ENCODE measurements at places on chromosomes 16 and 17.

DNA sequence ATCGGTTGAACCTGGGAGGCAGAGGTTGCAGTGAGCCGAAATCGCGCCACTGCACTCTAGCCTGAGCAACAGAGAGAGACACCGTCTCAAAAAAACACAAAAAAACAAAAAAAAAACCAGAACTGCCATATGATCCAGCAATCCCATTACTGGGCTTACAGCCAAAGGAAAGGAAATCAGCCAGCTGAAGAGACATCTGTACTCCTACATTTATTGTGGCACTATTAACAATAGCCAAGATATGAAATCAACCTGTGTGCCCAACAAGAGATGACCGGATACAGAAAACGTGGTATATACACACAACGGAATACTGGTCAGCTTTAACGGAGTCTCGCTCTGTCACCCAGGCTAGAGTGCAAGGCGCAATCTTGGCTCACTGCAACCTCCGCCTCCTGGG lies 14.6 kb downstream of the FANCA start:
- no peak for DNase-seq

DNA sequence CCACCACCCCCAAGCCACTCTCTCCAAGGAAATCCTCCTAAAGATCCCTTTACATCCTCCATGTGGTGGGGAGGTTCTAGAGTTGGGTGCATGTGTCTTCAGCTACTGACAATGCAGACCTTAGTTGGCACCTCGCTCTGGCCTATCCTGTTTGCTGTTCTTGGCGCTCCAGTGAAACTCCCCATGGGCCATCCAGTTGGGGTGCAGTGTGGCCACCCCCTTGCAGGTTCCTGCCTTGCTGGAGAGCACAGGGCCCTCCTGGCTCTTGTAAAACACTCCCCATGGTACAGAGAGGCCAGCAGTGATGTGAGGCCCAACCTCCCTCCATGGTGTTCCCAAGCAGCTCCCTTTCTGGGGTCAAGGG lies 22.7 kb upstream of the STH start:
- DNase-seq, result no peak

DNA sequence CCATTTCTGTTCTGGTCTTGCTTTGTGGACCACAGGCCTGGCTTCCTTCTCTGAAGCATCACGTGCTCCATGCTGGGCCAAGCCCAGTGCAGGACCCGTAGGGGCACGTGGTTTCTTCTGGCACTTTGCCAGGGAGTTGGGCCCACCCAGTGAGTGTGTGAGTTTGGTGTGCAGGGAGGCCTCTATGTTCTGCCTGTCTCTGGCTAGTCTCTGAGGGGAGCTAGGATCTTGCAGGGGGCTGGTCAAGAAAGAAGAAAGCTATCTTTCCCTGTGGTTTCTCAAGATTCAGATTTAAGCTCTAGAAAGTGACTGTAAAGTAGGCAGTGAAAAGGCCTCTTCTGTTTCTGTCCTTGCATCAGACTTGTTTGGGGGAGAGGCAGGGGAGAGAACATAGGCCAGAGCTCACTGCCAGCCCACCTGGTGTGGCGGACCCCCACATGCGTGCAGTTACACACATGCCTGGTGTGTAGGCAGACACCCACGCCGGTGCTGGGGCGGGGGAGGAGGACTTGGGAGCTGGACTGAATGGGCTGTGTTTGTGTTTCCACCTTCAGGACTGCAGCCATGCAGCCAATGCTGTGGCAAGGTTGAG lies 11.8 kb downstream of the LASP1 start:
- no peak for DNase-seq

- DNase-seq, result no peak
Measured at GRCh38 chr17:5758651-5759050, 174.3 kb upstream of the NLRP1 start.

DNA sequence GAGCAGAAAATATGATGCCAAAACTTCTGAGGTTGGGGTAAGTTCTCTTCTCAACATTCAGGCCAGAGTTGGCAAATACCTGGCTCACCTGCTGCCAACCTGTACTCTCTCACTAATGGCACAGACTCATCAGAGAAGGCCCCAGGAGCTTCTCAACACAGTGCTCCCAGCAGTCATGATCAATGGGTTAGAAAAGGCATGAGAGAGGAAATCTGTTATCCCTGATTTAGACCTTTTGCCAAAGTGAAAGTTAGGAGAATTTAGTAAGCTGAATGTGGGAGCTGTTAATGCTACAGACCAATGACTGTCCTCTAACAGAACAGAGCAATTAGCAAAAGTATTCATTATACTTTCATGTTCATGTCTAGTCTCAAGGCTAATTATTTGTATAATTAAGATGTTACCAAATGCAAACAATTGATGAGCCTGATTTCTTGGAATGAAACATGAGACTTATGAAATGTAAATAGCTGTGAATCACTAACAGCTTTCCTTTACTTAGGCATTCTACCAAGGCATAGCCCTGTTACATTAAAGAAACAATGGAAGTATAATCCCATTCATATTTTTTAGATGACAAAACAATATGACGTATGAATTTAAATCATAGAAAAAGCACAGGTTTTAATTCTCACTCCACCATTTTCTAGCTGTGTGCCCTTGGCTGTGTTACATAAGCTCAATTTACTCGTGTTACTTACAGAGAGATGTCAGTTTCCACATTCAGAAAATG lies 68.7 kb upstream of the MARCHF10 start:
- DNase-seq, result no peak

DNA sequence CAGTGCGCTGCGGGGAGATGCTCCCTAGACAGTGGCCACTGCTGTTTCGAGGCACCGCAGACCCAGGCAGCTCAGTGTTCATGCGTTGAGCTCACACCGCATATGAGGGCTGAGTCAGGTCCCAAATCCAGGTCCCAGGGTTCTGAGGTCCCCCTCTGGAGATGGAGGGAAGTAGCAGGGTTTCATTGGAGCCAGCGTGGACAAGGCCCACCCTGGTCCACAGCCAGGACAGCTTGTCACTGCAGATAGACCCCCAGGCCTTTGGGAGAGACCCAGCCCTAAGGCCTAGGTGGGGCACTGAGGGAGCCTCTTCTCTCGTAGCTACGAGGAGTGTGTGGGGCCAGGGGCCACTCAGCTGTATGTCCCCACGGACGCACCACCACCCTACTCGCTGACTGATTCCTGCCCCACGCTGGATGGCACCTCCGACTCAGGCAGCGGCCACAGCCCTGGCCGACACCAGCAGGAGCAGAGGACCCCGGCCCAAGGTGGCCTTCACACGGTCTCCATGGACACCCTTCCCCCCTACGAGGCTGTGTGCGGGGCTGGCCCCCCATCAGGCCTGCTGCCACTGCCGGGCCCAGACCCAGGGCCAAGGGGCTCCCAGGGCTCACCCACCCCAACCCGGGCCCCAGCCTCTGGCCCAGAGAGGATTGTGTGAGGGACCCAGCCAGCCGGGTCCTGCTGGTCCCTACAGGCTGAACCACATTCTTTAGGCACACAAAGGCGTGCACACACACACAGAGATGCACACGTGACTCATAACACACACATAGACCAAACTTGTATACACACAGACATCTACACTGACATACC lies 53.4 kb downstream of the BEAN1 start:
- peak; percentile 69 for DNase-seq

DNA sequence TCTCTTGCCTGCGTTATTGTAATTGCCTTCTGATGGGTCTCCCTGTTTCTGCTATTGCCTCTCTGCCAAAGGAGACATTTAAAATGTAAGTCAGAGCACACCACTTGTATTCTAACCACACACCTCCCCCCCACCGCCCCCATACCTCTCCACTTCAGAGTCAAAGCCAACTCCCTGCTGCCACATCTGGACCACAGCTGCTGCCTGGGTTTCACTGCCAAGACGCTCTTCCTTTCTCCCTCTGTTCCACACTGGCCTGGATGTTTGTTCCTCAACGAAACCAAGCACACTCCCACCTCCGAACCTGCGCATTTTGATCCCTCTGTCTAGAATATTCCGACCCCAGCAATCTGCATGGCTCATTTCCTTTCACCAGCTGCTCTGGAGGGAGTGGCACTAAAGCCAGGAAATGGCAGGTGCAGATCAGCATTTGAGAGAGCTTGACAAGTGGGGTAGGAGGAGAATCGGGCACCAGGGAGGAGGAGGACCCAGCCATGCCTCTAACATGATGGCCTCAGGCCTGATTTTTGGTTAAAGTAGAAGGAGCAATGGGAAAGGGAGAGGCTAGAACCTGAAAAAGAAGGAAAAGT lies 92.4 kb upstream of the HS3ST2 start:
- no peak for DNase-seq

DNA sequence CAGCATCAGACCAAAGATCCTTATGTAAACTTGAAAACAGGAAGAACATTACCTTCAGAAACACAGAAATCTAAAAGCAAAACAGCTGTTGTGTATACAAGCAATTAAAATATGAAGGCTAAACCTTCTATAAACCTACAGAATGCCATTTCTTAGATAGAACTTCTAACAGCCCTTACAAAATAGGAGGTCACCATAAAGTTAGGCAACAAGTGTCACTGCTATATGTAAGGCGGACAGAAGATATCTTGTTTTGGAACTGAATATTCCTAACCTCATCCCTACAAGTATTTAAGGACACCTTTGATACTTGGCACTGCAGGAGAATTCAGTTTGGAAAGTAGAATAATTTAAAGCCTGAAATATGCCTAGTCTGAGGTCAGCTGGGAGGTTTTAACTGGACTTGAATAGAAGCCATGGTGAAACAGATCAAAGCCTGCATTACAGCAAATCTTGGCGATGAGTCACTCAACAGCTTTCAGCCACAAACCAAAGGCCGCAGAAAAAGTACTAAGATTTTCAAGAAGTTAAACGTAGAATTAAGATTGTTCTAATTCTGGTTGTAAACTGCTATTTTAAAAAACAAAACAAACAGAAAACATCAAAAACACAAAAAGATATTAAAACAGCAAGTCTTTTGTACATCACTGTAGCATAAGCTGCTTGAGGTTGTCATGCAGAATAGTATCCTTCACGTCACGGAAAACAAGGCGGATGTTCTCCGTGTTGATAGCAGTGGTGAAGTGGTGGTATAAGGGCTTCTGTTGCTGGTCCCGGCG lies 42.7 kb downstream of the GNA13 start:
- DNase-seq, result no peak

DNA sequence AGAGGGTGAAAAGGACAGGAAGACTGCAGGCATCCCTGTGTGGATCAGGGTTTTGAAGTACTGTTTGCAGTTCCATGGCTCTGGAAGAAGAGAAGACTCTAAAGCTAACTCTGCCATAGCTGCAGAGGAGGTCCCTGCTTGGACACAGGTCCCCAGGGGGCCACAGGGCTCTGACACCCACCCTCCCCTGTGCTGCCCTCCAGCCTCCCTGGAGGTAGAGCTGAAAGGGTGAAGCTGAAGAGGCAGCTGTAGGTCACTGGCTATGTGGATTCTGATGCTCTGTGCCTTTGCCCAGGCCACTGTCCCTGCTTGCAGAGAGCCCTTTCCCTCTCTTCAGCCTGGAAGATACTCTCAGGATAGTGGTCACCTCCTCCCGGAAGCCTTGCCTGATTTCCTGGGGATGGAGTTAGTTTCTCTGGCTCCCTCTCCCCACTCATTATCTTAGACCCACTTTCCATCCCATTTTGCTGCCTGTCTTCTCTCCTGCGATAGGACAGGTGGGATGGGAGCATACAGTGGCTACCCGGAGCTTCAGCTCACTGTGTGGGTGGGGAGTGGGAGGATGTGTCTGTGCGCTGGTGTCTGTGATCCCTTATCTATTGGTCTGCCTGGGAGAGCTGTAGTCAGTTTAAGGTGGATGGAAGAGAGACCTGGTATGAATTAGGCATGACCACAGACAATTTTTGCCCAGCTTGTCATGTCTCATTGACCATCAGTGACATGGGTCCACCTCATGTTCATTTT lies 89.8 kb upstream of the TMEM97 start:
- DNase-seq, result no peak

GRCh38 chr17:27577121-27577761 lies 53.7 kb upstream of the LGALS9 start:
- DNase-seq, result no peak

- no peak for DNase-seq
Measured at GRCh38 chr16:52629296-52629695, 82.4 kb upstream of the TOX3 start.

GRCh38 chr16:3595110-3595486 lies 16.3 kb downstream of the SLX4 start:
- DNase-seq, result no peak

DNA sequence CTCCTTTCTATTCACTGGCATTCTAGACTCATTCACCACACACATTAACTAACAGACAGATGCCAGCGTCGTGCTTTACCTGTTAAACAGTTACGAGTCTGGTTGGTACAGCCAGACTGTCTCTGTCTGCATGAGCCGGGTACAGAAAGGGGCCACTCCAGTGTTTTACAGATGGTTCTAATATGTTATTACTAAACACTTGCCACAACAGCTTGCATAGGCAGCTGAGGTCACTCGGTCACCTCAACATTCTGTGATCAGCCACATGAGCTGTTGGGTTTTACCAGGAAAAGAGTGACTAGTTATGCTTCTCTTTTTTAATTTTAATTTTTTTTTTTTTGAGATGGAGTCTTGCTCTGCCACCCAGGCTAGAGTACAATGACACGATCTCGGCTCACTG lies 25.2 kb downstream of the CD300A start:
- DNase-seq, result peak; percentile 5

DNA sequence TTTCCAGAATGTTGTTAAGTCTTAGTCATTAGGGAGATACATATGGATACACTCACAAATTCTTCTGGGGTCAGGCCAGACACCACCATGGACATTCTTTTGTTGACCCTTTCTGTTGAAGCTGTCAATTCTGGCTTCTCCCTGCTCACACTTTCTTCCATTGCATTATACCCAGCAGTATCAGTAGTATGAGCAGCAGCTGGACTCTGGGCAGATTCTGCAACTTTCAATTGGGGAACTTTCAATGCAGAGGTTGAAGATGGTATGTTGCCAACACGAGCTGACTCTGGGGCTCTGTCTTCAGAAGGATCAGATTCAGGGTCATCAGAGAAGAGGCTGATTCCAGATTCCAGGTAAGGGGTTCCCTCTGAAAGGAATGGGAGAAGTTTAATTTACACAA lies 45.8 kb downstream of the RND2 start:
- DNase-seq, result no peak

- DNase-seq, result no peak
Measured at GRCh38 chr17:1908699-1909309, 79.0 kb downstream of the RPA1 start.

GRCh38 chr16:10090816-10091215 lies 91.4 kb downstream of the GRIN2A start:
- no peak for DNase-seq

GRCh38 chr16:1678500-1679098 lies 520 bp downstream of the JPT2 start:
- DNase-seq, result no peak

- DNase-seq, result no peak
Measured at GRCh38 chr17:31296142-31296541, 897 bp downstream of the OMG start.

DNA sequence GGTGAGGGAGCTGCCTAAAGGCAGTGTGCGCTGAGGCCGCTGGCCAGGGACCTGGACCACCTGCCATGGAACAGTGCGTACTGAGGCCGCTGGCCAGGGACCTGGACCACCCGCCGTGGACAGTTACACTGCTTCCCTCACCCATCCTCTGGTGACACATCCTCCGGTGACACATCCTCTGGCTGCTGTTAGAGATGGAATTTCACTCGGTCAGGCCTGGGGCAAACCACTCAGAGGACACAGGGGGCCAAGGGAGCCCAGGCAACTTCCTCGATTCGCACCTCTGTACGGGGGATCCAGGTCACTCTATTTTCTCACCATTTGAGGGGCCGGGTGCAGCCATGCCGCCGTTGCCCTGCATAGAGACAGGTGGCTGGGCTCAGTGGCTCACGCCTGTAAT lies 32.4 kb upstream of the RPTOR start:
- DNase-seq, result no peak

- DNase-seq, result no peak
Measured at GRCh38 chr17:50424996-50425681, 879 bp upstream of the ACSF2 start.

GRCh38 chr17:73546770-73547536 lies 97.3 kb downstream of the SDK2 start:
- DNase-seq, result no peak

Measured in suprapubic skin (tissue), 4 donors.